Naive thymus-derived CD4-positive, alpha-beta T cell (primary cell): ENCODE measurements at places on chromosomes 3 and 15. TPM values are rescaled to one million over a fixed set of nuclear protein-coding genes. Genes with fewer than 3 reads are reported as not detected.

DNA sequence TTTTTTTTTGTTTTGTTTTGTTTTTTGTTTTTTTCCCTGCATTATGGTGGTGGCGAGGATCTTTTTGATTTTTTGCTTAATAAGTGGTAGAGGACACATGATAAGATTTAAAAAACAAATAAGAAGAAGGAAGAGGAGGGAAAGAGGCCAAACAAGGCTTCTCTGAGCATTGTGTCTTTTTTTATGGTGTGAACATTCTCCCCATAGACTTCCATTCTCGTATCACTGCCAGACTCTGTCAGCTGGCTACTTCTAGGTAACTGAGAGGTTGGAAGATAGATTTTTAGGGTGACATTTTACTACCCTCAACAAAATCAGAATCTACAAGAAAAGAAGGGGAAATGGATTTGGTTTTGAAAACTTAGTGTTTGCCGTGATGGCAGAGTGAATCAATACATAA is 3.8 kb downstream of the NLGN1 start:
- no peak for DNase-seq

The ARGFX gene
- total RNA-seq = not detected

GRCh38 chr15:49308686-49309085 is 114.4 kb upstream of the FGF7 start:
- DNase-seq = no peak

GRCh38 chr3:8736436-8736835 is 2.8 kb downstream of the CAV3 start:
- DNase-seq = no peak

DNA sequence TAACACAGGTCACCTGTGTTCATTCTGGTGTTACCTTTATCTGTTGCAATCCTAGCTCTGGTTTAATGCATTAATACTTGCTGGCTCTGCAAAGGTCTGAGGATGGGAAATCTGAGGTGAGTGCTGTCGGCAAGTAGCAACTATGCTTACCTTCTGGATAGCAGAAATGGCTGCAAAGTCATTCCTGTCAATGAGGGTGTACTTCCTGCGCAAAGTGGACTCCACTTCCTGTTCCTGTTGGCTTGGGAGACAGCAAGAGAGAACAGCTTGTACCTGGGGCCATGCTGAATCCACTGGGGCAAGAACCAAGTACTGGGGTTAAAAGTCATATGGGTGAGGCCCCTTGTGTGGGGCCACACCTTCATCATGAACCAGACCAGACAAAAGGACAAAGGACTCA is 37.3 kb downstream of the KIF9 start:
- no peak for DNase-seq

The GOLGA8N gene
- total RNA-seq = 9.8 TPM

DNA sequence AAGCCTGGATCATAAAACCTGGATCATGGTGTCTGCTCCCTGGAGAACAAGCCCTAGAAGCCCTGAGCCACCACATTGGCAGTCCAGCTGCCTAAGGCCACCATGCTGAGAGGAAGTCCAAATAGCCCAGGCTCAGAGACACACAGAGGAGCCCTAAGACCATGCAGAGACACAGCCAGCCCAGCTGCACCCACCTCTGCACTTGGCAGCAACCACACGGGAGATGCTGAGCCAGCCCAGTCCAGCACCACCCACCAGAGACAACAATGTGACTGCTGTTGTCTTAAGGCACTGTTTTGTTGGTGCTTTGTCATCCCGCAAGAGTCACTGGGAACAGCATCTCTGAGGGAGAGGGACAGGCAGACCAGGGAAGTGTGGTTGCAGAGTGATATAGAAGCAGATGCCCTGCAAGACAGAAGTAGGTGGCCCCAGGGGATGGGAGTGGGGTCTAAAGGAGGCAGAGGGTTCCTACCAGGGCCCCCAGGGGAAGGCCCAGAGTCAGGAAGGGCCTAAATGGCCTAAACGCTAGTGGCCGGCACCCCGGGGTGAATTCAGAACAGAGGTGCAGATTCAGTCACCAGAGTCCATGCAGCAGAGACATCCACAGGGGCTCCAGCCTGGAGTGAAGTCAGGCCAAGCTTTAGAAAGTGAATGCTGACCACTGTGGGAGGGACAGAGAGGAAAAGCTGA is 105.4 kb upstream of the PRR20G start:
- no peak for DNase-seq

The TRAT1 gene
- total RNA-seq = 85.5 TPM

DNA sequence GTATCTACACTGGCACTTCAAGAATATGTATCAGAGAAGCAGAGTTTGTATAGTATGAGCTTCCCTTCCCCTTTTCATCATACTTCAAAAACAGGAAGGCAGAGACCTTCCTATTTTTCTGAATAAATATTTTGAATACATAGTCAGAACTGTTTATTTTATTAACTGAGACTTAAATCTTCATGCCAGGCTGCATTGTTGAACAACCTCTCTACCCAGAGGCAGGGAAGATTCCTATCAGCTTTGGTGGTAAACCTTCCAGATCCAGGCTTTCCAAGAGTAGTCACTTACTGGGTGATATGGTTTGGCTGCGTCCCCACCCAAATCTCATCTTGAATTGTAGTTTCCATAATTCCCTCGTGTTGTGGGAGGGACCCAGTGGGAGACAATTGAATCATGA is 217.4 kb upstream of the ATP11B start:
- no peak for DNase-seq

The MITF gene
- 0.54 TPM for total RNA-seq
